Astrocyte of the cerebellum (primary cell): ENCODE measurements at places on chromosomes 6 and 20.
A peak's percentile ranks its signal among the peaks of the same experiment; 100 is the strongest.

DNA sequence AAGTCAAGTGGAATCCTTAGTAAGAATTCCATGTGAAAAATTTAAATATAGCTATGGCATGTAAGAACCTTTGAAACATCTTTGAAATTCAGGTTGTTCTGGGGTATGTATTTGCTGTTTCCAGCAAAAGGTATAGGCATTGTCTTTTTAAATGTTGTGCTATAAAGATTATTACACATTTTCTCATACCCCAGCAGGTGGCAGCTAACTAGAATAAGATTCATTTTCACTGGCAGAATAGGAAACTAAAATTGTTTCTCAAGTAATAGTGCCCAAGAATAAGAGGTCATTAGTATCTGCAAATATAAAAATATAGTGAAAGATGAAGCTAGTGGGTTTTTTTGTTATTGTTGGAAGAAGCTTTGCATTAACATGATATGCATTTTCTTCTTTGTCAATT lies 1.8 kb downstream of the GRIK2 start:
- DNase-seq: no peak

DNA sequence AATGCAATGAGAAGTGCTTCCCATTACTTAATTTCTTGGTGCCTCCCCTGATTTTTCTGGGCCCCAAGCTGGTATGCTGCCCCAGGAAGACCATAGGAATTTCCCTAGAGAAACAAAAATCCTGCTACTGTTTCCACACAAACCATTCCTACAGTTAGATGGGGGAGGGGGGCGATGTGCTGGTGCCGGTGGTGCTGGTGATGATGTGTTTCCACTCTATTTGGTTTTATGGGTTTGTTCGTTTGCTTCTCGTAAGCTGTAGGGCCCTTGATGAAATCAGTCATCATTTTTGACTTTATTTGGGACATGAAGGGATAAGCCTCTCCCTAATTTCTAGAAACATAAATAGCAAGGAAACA lies 105.1 kb downstream of the MKKS start:
- DNase-seq: no peak

DNA sequence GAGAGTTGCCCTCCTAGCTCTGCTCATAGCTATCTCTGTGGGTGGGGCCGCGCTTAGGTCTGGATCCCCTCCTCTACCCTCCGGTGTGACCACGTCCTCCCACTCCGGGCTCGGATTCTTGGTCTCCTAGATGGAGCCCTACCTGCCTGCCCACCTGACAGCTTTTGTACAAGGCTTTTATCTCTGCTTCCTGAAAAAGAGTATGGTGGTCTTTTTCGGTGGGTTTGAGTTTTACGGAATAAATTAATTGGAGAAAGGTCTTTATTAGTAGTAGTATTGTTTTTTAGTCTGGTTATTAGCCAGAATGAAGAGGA lies 773 bp downstream of the SMAP1 start:
- DNase-seq: no peak

- peak; percentile 34 for DNase-seq
Observed at GRCh38 chr6:37396571-37397180, 36.3 kb upstream of the CMTR1 start.

DNA sequence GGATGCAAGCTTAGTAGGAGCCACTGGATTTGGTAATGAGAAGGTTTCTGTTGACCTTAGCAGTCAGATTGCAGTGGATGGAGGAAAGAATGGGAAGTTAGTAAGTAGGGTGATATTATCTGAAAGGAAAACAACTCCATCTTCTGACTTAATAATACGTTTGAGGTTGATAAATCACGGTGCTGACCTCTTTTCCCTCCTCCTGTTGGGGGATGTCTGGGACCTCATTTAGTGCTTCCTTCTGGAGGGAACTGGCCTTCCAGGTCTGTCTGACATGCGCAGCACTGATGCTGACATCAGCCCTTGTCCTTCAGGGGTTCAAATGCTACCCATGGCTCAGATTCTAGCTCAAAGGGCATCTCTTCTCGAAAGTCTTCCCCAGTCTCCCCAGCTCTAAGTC lies 48.2 kb upstream of the AKAP12 start:
- DNase-seq: no peak

GRCh38 chr6:134436950-134437349 lies 119.0 kb upstream of the SGK1 start:
- no peak for DNase-seq

DNA sequence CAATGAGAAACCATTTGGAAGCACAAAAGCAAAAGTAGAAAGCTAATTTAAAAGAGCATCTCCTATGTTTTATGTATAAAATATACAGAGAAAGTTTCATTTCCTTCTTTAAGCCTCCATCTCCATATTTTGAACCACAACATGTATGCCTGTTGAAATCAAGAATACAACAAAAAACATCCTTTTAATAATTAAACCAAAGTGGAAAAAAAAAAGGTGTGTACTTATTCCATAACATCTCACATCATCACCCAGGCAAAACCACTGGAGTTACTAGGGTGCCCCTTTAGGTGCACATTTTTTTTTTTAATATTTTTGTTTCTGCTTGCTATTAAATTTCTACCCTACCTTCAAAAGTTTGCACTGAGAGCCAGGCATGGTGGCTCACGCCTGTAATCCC lies 43.0 kb downstream of the EDN1 start:
- DNase-seq: no peak

DNA sequence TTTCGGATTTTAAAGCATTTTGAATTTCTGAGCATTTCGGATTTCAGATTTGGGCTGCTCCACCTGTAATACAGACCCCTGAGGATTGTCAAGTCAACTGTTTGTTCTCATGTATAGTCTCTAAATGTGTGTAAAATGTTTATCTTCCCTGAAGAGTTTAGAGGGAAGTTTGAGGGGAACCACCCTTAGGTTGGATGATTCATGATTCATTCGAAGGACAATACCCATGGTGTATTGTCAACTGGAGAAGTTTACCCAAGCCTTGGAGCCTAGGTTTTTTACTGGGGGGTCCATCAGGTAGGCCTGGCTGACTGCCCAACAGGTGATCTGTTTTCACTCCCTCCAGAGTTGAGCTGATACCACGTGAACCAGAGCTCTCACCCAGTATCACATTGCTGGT lies 18.9 kb downstream of the GSTA4 start:
- no peak for DNase-seq

GRCh38 chr6:152309648-152310047 lies 327.5 kb downstream of the SYNE1 start:
- DNase-seq: no peak

DNA sequence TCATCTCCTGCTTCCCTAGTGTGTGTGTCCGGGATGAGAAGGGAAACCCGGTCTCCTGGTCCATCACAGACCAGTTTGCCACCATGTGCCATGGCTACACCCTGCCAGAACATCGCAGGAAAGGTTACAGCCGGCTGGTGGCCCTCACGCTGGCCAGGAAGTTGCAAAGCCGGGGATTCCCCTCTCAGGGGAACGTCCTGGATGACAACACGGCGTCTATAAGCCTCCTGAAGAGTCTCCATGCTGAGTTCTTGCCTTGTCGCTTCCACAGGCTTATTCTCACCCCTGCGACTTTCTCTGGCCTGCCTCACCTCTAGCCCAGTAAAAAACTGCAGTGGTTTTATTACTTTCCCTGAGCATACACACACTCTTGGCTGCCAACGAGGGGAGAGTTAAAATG lies 23.9 kb upstream of the C6orf141 start:
- no peak for DNase-seq

DNA sequence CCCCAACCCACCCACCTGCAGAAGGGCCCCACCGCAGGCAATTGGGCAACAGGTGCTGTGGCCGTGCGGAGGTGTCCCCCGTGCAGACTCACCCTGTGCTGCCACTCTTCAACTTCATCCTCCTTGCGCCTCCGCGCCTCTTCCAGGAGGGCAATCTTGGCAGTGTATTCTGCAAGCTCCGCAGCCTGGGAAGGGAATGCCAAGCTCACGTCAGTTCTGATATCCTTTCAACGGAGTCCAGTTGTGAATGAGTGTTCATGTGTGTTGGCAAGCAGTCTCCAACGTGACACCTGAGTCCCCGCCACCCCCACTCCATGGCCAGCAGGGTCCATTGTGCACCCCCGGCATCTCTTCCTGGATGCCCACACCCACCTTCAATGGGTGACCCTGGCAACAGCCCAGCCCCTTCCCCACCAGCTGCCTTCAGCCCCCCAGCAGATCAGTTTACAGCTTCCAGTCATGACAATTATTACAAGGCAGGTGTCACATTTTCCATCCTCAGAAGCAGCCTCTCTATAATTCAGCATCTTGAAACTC lies 49.9 kb downstream of the EZR start:
- no peak for DNase-seq

- DNase-seq: peak; percentile 44
Observed at GRCh38 chr6:63352069-63352543, 32.3 kb upstream of the LGSN start.

DNA sequence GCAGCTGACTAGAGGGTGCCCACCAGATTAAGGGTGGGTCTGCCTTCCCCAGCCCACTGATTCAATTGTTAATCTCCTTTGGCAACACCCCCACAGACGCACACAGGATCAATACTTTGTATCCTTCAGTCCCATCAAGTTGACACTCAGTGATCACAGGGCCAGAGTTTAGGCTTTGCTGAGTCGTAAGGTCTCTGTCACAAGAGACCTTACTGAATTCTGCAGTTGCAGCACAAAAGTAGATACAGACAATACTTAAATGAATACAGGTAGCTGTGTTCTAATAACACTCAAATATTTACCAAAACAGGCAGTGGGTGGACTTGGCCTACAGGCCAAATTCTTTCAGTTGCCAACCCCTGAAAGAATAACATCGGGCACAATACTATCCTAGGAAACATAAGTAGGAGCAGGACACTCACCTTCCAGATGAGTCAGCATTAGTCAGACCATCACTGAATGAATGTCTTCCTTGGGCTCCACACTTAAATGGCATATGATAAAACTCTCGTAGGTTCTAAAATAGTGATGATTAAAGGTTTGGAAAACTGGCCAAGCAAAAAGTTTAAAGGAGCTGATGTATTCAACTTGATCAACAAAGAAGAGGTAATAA lies 190.0 kb downstream of the UBE3D start:
- DNase-seq: peak; percentile 40

GRCh38 chr6:49327005-49327404 lies 136.0 kb downstream of the MMUT start:
- no peak for DNase-seq

DNA sequence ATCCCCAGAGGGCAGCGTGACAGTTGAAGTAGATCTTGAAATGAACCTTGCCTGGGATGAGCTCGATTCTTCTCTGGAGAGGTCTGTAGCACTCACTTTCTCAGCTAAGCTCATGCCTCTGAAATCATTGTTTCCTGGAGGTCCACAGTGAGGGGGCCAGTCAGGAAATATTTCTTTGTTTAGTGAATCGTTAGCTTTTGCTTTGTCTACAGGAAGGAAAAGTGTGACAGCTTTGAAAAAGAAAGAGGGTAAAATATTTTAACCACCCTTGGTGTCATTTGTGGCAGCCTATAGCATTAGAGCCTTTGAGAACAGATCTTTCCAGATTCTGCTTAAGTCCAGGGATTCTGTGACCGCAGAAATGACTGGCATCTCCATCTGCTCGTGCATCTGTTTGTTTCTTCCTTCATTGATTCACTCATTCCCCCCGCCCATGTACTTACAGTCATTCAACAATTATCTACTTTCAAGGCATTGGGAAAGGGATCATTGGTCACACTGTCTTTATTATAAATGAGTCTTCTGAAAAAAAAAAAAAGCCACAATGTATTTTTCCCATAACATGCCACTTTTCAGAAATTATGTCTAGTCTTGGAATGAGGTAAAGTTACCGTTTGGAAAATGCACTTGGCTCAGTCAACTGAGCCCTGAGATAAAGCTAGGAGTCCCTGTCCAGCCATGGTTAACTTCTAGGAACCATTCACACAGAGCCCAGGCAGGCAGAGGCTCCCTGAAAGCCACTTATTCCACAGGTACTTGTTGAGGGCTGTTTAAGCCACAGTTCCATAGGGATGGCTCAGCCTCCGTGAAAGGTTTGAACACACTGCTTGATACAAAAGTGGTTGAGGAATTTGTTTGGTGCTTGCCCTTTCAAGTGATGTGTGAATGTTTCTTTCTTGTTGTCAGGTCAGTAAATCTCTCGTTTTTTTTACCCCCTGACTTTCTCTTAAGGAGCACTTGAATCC lies 86.0 kb downstream of the TIAM2 start:
- peak; percentile 26 for DNase-seq

GRCh38 chr6:44732243-44732642 lies 344.7 kb downstream of the CDC5L start:
- DNase-seq: no peak

DNA sequence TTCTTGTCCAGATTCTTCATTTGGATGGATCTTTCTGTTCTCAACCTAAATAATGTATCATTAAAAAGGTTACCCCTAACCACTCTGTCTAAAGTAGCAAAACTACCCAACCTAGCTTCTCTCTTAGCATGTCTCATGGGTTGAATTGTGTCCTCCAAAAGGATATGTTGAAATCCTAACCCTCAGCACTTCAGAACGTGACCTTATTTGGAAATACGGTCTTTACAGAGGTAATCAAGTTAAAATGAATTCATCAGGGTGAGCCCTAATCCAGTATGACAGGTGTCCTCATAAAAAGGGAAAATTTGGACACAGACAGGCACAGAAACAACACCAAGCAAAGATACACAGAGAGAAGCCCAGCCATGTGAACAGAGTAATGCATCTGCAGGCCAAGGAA lies 6.1 kb upstream of the FRK start:
- DNase-seq: no peak

GRCh38 chr6:72643214-72643613 lies 21.4 kb downstream of the KCNQ5 start:
- peak; percentile 41 for DNase-seq

- peak; percentile 26 for DNase-seq
Observed at GRCh38 chr20:14142171-14142570, 146.9 kb downstream of the MACROD2 start.

GRCh38 chr6:72420409-72420808 lies 201.5 kb upstream of the KCNQ5 start:
- DNase-seq: no peak

DNA sequence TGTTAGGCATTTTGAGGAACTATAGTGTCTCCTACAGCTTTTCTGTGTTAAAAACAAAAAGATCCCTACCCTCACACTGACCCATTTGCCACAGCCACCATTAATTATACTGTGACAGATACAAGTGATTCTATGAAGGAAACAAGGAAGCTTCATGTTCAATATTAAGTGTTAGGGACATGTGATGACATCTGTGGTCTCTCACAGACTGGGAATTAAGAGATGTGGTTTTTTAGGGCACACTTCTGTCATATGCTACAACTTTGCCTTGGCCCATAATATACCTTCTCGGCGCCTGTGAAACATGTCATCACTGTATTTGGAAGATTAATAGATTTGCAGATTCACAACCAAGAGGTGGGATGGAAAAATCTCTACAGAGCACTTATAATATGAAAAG lies 102.9 kb upstream of the TCF21 start:
- no peak for DNase-seq

- DNase-seq: no peak
Observed at GRCh38 chr20:6467562-6467961, 299.9 kb upstream of the BMP2 start.

GRCh38 chr6:127397729-127398630 lies 54.6 kb upstream of the ECHDC1 start:
- no peak for DNase-seq

GRCh38 chr6:44202332-44202971 lies 14.3 kb upstream of the MYMX start:
- no peak for DNase-seq
